ENCODE measurements at places on chromosomes 5 and 9.

GRCh38 chr5:8924054-8924793 is 621.7 kb downstream of the SEMA5A start:
- no peak for DNase-seq

DNA sequence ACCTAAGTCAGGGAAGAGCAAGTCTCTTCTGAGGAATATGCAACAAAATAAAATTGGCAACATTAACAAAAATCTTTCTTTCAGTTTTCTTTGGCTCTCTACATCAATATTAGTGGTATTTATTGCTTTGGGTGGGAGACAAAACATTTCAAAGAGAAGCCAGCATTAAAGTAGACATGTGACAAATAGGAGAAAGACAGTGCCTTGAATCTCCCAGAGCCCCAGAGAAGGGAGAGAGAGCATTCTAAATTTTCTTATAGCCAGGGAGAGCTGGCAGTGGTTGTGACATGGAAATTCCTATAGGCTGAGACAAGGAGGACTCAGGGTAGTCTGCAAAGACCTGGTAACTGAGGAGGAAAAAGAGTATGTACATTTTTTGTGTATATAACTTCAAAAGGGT is 79.4 kb upstream of the NREP start:
- DNase-seq, result no peak

DNA sequence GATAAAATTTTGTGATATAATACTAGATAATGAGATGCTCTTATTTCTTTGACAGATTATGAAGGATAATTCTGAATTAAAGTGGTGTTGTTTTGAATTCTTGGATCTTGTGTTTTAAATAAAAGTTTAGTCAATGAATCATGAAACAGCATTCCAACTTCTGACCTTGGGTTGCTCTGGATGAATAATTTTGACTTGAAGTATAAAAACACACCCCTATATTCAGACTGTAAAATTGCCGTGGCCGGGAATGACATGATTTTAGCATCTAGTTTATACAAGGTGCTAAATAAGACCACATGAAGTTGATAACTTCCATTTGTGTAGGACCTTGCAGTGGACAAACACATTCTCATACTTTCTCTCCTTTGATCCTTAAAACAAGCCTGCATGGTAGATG is 67.2 kb upstream of the DAP start:
- DNase-seq, result no peak

DNA sequence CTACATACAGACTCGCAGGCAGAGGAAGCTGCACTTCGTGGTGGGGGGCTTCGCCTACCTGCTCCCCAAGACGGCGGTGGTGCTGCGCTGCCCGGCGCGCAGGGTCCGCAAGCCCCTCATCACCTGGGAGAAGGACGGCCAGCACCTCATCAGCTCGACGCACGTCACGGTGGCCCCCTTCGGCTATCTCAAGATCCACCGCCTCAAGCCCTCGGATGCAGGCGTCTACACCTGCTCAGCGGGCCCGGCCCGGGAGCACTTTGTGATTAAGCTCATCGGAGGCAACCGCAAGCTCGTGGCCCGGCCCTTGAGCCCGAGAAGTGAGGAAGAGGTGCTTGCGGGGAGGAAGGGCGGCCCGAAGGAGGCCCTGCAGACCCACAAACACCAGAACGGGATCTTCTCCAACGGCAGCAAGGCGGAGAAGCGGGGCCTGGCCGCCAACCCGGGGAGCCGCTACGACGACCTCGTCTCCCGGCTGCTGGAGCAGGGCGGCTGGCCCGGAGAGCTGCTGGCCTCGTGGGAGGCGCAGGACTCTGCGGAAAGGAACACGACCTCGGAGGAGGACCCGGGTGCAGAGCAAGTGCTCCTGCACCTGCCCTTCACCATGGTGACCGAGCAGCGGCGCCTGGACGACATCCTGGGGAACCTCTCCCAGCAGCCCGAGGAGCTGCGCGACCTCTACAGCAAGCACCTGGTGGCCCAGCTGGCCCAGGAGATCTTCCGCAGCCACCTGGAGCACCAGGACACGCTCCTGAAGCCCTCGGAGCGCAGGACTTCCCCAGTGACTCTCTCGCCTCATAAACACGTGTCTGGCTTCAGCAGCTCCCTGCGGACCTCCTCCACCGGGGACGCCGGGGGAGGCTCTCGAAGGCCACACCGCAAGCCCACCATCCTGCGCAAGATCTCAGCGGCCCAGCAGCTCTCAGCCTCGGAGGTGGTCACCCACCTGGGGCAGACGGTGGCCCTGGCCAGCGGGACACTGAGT is 255.9 kb downstream of the SAXO1 start:
- DNase-seq, result no peak

GRCh38 chr9:37873955-37874354 is 30.0 kb downstream of the SLC25A51 start:
- no peak for DNase-seq

DNA sequence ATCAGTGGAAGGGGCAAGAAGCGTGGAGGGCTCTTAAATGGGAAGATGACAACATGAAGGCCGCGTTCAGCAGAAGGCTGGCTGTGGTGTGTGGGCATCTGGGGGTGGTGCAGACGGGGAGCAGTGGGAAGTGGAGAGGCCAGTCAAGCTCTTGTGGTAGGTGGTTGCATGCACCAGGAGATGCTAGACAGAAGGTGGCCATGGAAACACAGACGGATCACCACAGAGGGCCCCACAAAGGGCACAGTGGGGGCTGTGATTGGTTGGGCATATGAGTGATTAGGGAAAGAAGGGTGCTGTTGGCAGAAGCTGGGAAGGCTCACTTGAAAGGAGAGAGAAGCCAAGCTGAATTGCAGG is 14.7 kb downstream of the MTMR12 start:
- no peak for DNase-seq

GRCh38 chr9:78928625-78929405 is 631.9 kb downstream of the PSAT1 start:
- no peak for DNase-seq

- no peak for DNase-seq
Measured at GRCh38 chr5:177377851-177378776, 6.1 kb upstream of the SLC34A1 start.

- DNase-seq, result no peak
Measured at GRCh38 chr5:61866930-61867329, 439.1 kb upstream of the KIF2A start.

- DNase-seq, result no peak
Measured at GRCh38 chr9:128408963-128409431, 11.7 kb upstream of the CERCAM start.

GRCh38 chr5:112784726-112785125 is 47.0 kb downstream of the APC start:
- no peak for DNase-seq

- DNase-seq, result no peak
Measured at GRCh38 chr5:172530406-172530805, 76.1 kb upstream of the SH3PXD2B start.

DNA sequence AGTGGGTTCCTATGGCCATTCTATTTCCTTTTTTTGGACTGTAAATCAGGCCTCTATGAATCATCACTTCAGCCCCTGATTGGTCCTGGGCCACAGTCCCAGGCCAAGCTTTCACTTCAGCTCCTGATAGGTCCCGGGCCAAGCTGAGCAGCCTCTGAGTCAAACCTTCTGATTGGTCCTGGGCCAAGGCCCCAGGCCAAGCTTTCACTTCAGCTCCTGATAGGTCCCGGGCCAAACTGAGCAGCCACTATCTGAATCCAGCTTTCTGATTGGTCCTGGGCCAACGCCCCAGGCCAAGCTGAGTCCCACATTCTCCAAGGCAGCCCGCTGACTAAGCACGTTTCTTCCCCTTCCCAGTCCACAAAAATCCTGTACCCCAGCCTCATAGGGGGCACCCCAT is 1972.9 kb upstream of the ACO1 start:
- DNase-seq, result no peak

DNA sequence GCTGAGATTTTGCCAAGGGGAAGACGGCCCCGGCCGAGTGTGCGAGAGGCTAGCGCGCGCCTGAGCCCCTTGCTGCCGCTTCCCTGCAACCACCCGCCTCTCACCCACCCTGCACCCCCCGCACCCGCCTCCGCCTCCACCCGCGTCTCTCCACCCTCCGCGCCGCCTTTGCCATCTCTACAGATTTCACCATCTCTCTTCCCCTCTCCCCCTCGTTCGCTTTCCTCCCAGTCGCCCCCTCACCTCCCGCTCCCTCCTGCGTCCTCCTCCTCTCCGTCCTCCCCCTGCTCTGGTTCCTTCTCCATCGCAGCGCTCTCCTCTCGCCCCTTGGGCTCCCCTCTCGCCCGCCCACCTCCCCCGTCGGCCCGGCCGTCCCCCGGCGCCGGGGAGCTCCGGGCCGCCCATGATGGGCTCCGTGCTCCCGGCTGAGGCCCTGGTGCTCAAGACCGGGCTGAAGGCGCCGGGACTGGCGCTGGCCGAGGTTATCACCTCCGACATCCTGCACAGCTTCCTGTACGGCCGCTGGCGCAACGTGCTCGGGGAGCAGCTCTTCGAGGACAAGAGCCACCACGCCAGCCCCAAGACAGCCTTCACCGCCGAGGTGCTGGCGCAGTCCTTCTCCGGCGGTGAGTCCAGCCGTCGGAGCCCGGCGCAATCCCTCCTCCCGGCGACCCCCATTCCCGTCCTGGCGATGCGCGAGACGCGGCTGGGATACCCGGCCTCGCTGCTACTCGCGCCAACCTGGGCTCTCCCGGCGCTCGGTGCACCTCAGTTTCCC is at the start of gene PRDM12:
Gene PRDM12, plus strand, starts transcription at position 344 of the 778 bp plus-strand sequence. Its CDS starts 60 bp downstream, at position 404.
- DNase-seq, result no peak

DNA sequence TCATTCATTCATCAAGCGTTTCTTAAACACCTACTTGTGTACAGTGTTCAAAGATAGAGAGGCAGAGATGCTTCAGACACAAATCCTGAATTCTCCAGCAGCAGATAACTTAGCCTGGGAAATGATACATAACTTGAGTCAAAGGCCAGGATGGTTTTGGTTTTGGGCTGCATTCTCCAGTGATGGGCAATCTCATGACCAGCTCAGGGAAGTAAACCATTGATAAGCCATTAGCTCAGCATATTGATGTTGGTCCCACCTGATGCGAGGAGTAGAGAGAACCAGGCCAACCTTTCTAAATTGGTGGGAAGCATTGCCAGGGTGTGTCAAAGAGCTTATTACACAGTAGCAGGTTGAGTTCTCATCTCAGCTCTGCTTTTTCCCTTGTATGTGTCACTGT is 53.0 kb downstream of the SH3RF2 start:
- DNase-seq, result no peak

DNA sequence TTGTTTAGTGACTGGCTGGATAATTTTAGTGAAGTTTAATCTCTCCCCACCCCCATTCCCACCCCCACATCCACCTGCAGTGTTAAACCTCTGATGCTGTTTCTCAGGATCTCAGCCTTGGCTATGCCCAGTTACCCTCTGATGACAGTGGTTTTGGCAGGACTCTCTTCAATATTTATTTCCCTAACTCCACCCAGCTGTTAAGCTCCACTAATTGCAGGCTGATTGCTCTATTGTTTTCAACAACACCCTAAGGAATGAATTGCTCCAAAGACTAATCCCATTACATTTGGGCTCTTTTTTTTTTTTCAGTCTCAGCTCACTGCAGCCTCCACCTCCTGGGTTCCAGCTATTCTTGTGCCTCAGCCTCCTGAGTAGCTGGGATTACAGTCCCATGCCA is 46.3 kb downstream of the PHAX start:
- DNase-seq, result no peak

DNA sequence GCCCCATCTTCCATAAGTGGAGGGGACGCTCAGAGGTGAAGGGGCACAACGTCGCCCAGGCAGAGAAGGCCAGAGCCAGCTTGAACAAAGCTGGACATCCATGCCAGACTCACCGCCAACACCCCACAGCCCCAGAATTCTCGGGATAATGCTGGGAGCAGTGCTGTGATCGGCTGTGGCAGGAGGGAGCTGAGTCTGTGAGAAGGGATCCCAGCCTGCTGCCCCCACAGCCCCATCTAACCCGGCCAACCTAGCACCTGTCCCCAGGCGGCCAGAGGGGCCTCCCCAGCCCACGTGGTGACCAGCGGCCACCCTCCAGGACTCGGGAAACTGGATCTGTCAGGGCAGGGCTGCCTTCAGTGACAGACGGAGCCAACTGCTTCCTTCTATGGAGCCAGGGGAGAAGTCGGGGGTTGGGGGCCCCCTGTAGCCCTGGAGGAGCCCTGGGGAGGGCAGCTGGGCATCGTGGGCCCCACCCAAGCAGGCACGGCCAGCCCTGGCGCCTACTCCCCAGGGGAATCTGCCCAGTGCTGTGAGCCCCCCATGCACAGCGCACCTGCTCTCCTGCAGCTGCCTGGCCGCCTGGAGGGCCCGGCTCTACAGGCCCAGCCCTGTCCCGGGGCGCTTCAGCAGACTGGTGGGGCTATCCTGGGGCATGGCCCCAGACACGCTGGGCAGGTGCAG is 6.0 kb downstream of the BRD3 start:
- no peak for DNase-seq

DNA sequence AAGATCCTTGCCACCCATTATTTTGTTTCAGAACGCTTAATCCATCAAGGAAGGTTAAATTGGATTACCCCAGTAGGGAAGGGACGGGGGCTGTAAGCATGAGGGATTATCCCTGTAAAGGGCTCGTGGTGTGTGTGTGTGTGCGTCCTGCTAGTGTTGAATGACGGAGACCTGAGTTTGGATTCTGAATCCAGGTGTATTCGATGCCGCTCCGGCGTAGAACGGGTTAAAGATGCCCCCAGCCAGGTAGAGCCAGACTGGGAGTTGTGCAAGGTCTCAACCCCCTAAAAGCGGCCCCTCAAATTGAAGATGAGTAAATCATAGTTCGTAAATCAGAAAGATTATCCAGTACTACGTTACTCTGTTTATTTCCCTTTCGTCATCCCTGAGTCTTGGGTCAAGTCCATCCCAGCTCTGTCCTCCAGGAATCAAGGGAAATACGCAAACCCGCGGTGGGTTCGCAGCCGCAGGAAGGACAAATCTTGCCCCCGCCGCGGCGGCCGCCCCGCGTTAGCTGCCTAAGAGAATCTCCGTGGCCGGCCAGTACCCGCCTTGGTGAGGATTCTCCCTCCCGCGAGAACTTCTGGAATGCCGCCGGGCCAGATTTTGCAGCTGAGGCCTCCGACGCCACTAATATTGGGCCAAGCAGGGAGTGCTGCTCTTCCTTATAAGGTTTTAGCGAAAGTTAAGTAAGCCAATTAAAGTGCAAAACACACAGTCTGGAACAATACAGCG is 586 bp upstream of the MTAP start:
- no peak for DNase-seq

DNA sequence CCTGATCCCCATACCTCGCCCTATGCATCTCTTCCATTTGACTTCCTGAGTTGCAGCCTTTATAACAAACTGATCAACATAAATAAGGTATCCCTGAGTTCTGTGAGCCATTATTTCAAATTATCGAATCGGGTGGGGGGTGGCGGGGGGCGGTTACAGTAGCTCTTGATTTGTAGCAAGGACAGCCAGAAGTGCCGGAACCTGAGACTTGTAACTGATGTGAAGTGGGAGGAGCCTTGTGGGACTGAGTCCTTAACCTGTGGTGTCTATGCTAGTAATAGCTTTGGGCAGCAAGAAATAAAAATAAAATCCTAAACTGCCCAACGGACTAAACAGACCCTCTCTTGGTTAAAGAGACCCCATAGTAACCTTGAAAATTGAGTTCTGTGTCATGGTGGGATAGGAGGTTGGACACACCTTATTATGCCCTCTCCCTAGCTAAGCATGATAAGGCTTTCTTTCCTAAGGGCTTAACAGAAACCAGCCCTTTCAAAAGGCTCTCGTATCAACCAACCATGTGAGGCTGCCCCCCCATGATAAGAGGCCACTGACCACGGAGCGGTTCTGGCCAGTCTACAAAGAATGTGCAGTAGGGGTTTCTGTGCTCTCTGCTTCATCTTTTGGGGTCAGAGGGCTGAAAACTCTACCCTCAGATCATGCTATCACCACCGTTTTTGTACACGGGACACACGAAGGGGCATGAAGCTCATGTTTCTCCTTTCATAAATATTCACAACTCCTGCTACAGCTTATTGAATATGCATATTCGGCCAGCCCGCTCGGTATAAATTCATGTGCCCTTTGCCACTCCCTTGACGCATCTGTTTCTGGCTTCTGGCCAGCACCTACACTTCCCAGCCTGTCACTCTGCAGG is 39.5 kb upstream of the IQGAP2 start:
- DNase-seq, result no peak
